ENCODE measurements at places on chromosomes 3 and 15.
A peak's percentile ranks its signal among the peaks of the same experiment; 100 is the strongest.

- DNase-seq, result no peak
Measured at GRCh38 chr3:170144437-170144843, 37.1 kb downstream of the PHC3 start.

DNA sequence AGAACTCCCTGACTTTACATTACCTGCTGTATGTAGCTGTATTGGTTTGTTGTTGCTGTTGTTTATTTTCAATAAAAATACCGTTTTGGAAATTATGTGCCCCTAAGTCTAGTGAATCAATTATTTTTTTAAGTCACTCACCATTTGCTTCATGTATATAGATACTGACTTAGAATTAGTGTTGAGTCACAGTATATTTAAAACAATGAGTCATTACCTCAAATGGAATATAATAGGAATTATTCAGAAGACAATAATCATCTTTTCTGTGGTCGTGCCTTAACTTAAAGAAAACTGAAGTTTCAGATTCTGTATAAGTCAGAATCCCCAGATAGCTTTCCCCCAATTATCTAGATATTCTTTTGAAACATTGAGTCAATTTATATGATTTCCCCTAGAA lies 21.0 kb upstream of the ALDH1A2 start:
- peak; percentile 17 for DNase-seq

DNA sequence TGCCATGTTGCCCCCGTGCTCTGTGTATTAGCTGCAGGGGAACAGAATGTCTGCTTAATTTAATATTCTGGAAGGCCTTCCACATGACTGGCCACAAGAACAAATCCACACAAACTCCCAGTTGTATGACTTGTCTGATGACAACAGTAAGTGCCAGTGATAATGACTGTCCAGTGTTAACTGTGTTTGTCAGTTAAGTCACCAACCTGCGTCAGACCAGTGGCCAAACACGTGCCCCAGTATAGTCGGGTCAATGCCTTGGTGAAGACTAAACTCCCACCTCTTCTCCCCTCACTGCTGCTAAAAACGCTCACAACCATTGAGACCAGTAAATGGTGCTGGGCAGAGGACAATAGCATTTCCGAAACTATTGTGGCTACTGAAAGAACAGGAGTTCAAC lies 9.8 kb upstream of the ATP13A5 start:
- DNase-seq, result no peak

GRCh38 chr3:71083726-71084131 lies 499.8 kb downstream of the FOXP1 start:
- DNase-seq, result no peak

DNA sequence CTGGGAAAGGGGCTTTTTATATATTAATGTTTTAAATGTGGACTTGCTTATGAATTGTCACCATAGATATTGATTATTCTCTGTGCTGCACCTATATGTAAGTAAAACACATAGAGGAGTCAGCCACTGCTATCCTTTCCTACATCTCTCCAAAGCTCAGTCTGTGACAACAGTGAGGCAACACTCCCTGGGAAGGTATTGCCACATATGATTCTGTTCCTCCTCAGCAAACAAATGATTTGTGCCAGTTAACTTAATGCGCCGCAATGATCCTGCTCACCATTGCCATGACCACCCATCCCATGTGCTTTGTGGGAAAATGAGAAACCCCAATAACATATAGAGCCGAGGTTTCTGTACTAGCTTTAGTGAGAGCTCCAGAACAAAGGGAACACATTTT lies 75.1 kb upstream of the FBN1 start:
- peak; percentile 19 for DNase-seq
